ENCODE measurements at places on chromosomes 7 and 10. TPM values are rescaled to one million over a fixed set of nuclear protein-coding genes. Genes with fewer than 3 reads are reported as not detected.
A peak's percentile ranks its signal among the peaks of the same experiment; 100 is the strongest.

GRCh38 chr10:127570036-127570435 lies 20.9 kb downstream of the NPS start:
- DNase-seq, result no peak

DNA sequence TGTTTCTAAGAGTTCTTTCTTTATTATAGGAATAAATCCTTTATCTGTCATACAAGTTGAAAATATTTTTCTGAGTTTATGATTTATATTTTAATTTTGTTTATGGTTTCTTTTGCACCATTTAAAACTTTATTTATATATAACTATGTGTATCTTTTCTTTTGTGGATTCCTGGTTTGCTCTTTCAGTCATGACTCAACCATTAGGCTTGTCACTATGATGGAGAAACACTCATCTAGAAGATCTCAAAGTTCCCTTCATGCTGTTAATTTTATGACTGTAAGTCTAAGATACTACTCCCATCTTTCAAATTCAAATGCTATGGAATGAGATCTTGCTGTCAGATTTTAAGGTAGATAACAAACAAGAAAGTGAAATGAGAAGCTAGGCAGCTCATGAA lies 199.5 kb downstream of the INHBA start:
- DNase-seq, result no peak

GRCh38 chr10:90865401-90865800 lies 6.4 kb upstream of the RPP30 start:
- DNase-seq, result no peak

DNA sequence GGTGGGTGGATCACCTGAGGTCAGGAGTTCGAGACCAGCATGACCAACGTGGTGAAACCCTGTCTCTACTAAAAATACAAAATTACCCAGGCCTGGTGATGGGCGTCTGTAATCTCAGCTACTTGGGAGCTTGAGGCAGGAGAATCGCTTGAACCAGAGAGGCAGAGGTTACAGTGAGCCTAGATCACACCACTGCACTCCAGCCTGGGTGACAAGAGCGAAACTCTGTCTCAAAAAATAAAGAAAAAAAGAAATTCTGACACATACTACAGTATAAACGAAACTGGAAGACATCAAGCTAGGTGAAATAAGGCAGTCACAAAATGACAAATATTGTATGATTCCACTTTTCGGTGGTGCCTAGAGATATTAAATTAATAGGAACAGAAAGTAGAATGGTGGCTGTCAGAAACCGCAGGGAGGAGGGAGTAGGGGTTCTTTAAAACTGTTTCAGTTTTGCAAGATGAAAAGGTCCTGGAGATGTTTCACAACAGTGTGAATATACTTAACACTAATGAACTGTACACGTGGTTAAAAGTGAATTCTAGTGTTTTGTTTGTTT lies 23.2 kb downstream of the PILRA start:
- no peak for DNase-seq

DNA sequence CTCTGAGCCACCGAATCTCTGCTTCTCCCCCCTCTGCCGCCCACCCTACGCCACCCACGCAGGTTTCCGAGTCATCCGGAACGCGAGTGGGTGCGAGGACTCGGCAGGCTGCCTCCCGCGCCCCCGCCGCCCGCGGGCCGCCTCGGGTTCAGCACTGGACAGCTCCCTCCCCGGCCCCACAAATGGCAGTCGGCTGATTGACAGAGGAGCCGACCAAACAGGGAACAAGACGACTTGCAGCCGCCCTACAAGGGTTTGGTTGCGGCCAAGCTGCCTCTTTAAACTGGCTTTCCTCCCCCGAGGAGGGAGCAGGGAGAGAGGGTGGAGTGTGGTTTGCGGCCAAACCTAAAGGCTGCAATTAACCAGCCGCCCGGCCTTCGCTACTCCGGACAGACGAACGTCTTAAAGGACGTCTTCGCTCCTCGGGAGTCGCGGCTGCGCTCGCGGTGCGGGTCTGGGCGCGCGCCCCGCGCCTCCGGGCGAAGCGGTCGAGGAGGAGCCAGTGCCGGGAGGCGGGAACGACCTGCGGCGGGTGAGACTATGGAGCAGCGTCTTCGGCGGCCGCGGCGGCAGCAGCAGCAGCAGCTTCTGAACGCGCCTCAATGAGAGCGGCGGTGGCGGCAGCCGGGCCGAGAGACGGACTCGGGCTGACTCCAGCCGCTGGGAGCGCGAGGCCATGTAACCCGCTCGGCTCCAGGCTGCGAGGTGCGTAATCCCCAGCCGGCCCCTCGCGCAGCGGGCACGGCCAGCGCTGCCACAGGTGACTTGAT lies at the start of gene GPR158:
TSS of gene GPR158 (plus strand) at position 541 of the 770 bp plus-strand sequence. CDS start 420 bp downstream, outside the sequence.
- DNase-seq, result peak; percentile 89

- no peak for DNase-seq
Measured at GRCh38 chr10:83166344-83166743, 973.0 kb upstream of the GHITM start.

- no peak for DNase-seq
Measured at GRCh38 chr7:138705167-138705566, 4.0 kb upstream of the SVOPL start.

DNA sequence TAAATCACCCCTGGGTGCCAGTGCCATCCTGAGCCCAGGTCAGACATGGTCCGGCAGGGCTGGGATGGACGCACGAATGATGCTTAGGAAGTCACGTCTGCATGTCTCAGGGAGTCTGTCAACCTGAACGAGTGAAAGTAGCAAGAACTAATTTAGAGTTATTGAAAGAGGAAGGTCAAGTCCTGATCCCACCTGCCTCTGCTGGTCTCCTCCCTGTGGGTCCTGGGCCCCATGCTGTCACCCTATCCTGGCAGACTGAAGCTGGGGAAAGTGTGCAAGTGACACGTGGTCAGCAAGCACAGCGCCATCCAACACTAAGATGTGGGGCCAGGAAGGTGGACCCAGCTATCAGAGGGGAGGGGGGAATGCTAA lies 26.1 kb upstream of the GRID1 start:
- no peak for DNase-seq

- DNase-seq, result no peak
Measured at GRCh38 chr10:81600185-81600584, 274.8 kb upstream of the NRG3 start.

DNA sequence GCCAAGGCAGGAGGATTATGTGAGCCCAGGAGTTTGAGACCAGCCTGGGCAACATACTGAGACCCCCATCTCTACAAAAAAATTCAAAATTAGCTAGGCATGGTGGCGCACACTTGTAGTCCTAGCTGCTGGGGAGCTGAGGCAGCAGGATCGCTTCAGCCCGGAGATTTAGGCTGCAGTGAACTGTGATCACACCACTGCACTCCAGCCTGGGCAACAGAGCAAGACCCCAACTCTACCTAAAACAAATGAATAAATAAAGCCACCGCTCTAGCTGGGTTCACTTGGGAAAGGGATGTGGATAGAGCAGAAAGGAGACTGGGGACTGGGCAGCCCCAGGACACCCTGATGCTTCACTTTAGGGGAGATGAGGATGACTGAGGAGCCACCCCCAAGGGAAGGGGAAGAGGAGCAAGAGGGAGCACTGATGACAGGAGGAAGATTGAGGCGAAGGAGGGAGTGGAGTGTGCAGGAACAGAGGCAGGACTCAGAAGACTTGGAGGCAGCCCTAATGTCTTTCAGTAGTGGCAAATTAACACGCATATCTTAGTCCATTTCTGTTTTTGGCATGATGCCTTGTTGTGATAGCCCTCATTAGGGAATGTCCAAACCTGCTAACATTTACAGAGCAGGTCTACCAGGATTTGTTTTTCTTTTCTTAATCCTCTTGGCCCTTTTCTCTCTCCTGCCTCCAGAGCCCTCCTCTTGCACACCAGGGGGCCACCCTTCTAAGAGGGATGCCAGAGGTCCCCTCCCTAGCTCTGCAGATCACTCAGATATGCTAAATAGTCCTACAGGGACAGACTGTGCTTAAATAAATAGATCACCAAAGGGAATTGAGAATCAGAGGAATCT lies 88.3 kb downstream of the C10orf105 start:
- no peak for DNase-seq

DNA sequence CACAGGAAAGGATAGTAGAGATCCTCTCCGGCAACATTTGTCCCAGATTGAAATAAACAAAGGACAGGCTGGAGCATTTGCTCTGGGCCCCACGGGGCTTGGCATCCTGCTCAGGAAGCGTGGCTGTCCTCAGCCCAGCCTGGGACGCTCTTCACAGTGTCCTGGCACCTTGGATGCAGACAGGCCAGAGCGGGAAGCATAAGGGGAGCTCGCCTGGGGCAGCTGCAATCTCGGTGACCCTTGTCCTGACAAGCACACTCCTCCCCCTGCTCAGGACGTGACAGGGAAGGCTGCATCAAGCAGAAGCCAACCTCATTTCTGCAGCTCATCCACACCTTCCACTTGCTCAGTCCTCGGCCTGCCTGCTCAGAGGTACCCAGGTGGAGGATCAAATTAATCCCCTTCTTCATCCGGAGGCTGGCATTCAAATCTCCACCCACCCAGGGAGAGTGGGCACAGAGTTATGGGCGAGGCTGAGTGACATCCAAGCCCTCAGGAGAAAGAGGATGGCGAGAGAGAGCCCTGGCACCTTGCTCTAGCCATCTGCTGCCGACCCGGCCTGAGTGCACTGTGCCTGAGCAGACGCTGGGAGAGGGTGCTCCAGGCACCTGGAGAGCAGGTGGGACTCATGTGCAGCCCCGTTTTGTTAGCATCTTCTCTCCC lies 47.6 kb downstream of the ABRAXAS2 start:
- no peak for DNase-seq

DNA sequence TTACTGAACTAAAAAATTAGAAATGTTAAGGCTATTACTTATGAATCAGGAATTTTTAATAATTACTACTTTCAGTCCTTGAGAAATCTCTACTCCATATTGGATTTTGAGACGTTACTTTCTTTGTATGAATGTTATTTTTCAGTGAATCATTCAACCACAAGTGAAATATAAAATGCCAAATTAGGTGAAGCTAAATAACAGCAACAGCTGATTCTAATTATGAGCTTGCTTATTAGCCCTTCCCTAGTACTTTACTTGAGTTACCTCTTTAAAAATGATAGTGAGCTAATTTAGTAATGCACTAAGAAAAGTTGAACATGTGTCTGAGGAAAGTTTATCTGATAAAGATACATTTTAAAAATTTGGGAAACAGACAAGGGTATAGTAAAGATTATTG lies 51.4 kb downstream of the PCGF5 start:
- DNase-seq, result no peak

DNA sequence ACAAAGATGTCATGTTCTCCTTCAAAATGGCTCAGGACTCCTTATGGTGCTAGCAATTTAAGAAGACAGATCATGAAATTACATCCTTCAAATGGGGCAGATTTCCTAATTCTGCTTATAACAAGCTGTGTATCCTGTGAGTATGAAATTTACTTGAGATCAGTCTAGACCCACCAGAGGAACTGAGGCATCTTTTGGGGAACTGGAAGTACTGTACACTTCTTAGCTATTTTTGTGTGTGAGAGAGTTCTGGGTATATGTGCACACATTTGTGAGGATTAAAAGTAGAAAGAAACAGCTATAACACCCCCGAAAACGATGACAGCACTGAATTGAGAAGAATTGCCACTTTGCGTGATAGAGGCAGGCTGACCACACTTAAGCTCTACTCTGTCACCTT lies 187.0 kb upstream of the CCDC6 start:
- DNase-seq, result no peak

GRCh38 chr7:91946549-91946948 lies 5.9 kb downstream of the AKAP9 start:
- DNase-seq, result no peak

GRCh38 chr10:123027861-123028260 lies 19.1 kb downstream of the ACADSB start:
- no peak for DNase-seq

DNA sequence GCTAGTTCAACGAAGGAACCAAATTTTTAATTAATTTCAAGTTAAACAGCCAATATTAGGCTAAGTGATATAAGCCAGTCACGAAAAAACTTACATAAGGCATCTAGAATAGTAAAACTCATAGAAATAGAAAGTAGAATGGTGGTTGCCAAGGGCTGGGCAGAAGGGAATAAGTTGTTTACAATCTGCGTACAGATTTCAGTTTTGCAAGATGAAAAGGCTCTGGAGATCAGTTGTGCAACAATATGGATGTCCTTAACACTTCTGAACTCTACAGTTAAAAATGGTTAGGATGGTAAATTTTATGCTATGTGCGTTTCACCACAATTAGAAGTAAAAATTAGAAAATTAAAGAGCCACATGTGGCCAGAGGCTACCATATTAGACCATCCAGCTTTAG lies 13.3 kb downstream of the SCRN1 start:
- no peak for DNase-seq

- DNase-seq, result no peak
Measured at GRCh38 chr7:102262546-102262945, 24.1 kb upstream of the SH2B2 start.

- DNase-seq, result no peak
Measured at GRCh38 chr7:14233076-14233867, 243.8 kb upstream of the ETV1 start.

- no peak for DNase-seq
Measured at GRCh38 chr7:134995239-134996096, 9.2 kb downstream of the AGBL3 start.

DNA sequence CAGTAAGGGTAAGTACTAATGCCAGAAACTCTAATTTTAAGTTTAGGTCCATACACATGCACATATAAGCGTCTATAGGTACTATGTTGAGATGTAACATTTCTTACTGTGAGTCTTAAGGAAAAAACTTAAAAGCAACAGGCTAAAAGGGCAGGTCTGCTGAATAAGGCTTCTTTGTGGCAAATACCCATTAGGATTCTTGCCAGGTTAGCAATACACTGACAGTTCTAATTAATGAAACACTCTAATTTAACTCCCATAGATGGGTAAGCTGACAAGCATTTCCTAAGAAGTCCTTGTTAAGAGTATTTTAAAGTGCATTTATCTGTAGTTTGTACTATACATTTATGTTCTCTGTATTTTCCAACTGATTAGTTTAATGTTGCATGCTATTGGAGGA lies 14.0 kb downstream of the SCRN1 start:
- no peak for DNase-seq

DNA sequence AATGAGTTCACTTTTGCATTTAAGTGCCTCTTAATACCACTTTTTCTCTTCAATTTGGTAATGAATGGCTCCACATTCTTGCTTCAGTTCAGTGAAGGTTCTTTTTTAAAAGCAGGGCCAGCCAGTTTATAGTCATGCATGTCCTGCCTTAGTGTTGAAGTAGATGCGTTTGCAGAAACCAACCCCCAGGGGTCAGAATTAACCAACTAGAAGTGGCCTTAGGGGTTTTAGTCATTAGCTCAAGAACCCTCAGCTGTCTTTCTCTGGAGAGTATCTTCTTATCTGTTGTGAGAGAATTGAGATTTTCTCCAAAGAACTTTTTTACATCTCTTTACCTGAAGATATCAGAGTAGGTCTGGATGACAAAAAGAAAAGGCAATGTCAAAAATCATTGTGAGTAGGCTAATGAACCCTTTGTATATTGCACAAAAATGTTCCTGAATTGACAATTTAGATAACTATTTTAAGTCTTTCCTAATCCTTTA lies 82.2 kb downstream of the PIK3CG start:
- DNase-seq, result no peak

The PIP gene
- total RNA-seq, result not detected

The ASIC3 gene
- total RNA-seq, result 3.2 TPM

The NUP42 gene
- 37.3 TPM for total RNA-seq

The RPEL1 gene
- total RNA-seq, result not detected

The COBL gene
- 30.4 TPM for total RNA-seq

The PCDH15 gene
- total RNA-seq, result 1.9 TPM

The OGDHL gene
- total RNA-seq, result not detected

The PKD2L1 gene
- total RNA-seq, result 8.1 TPM

The PDIA4 gene
- total RNA-seq, result 25.1 TPM

The CCDC172 gene
- not detected for total RNA-seq

The TMEM270 gene
- total RNA-seq, result not detected

The AEBP1 gene
- total RNA-seq, result 131 TPM

The SPDYE1 gene
- total RNA-seq, result not detected

The TMEM273 gene
- 23.7 TPM for total RNA-seq
